M059J (cell line): ENCODE measurements at places on chromosomes 7 and 10. TPM values are rescaled to one million over a fixed set of nuclear protein-coding genes. Genes with fewer than 3 reads are reported as not detected.

DNA sequence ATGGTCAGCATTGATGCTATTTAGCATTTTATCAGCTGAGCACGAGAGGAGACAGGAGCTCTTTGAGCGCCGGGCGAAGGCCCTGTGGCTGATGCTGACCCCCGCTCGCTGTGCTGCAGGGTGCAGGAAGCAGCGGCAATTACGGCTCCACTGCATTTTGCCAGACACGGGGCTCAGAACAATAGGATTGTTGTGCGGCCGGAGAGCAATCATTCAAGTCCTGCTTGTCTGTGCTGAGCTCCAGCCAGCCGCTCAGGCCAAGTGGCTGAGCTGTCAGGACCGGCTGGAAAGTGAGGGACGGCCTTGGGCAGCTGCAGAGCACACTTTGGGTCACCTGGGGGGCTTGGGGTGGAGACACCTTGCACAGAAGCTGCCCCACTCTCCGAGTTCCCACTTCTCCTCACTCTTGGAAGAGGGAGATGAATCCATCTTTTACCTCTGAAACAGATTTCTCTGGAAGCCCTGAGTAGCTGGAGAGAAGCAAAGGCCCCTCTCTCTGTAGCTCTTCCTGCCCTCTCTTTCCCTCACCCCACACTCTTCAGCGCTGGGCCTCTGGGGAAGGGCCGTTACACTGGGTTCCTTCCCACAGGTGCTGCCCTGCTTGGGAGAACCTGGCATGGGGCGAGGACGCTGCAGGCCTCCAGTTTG is 17.3 kb upstream of the ADARB2 start:
- no peak for DNase-seq

GRCh38 chr10:22900841-22901601 is 26.8 kb upstream of the ARMC3 start:
- no peak for DNase-seq

DNA sequence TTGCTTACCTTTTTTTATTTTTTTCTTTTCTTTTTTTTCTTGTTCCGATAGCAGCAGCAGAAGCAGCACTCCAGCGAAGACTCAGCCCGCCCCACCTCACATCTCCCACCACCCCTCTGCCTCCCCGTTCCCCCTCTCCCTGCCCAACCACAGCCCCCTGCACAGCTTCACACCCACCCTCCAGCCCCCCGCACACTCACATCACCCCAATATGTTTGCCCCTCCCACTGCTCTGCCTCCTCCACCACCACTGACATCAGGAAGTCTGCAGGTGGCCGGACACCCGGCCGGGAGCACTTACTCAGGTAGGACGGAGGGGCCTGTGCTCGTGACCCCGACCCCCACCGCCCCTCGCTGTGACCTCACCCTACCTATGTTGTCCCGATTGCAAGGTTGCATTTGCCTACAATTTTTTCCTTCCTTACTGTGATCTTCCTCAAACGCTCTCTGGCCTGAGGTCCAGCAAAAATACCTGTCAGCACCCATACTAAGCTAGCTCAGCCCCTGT is 367.2 kb upstream of the GALNT17 start:
- no peak for DNase-seq

DNA sequence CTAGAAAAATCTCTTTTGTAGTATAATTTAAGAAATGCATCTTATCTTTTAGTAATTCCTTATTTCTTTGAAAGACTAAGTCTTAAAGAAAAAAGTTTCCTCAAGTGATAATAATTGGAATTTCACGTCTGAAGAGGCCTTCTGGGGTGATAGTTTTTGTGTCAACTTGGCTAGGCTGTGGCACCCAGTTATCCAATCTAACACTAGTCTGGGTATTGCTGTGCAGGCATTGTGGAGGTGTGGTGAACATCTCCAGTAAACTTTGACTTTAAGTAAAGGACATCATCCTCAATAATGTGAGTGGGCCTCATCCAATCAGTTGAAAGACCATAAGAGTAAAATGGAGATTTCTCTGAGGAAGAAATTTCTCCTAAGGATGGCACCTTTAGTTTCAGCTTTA is 2.3 kb upstream of the TUBAL3 start:
- DNase-seq: no peak

- DNase-seq: no peak
Measured at GRCh38 chr7:158133515-158134271, 453.9 kb downstream of the PTPRN2 start.

- no peak for DNase-seq
Measured at GRCh38 chr10:3564346-3565002, 220.5 kb downstream of the KLF6 start.

DNA sequence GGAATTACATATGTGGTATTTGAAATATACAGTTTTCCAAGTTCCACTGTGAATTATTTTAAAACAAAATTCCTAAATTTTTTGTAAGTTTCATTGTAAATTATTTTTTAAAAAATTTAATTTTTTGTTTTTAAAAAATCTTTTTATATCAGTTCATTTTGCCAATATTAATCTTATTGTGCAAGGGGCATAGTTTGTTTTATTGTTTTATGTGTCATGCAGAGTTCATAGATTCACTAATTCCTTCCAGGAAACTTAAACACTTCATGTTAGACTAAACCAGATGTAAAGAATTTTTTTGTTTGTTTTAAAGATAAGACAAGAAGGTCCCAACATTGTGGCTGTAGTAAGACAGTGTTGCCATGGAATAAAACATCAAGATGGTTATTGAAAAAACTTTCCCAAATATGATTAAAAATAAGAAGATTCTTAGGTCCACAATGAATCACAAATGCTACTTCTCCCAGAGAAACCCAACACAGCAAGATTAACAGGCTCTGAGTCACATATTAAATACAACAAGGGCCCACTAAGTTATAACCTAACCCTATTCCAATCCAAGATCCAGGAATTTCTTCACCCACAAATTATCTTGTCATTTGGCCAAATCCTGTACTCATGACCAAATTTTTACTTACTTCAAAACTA is 464.7 kb upstream of the IGFBP3 start:
- peak; percentile 89 for DNase-seq

DNA sequence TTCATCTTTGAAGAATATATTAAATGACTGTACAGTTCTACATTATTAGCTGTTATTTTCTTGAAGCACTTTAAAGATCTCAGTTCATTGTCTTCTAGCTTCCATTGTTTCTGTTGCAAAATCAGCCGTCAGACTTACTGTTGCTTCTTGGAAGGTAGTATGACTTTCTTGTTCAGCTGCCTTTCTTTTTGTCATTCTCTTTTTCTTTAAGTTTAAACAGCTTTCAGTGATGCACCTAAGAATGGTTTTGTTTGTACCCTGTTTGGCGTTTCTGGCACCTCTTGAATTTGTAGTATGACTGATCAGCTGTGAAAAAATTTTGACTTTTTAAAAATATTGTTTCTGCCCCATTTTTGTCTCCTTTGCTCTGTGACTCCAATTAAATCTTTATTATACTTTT is 9.3 kb downstream of the MKLN1 start:
- DNase-seq: peak; percentile 59

DNA sequence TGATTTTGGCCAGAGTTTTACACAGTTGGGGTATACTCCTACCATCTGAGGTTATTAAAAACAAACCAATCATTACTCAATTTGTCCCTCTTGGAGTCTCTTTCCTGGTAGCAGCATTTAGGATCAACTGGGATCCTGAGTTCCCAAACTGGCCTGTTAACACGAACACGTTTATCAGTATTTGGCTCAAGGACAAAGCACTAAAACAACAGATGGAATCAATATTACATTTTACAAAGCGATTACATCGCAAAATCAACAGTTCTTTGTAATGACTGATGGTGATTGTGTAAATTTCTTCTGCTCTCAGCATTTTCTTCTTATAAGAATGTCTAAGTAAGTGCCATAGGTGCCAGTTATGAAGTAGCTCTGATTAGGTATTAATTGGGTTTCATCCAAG is 582.9 kb upstream of the ANKRD30A start:
- DNase-seq: no peak

DNA sequence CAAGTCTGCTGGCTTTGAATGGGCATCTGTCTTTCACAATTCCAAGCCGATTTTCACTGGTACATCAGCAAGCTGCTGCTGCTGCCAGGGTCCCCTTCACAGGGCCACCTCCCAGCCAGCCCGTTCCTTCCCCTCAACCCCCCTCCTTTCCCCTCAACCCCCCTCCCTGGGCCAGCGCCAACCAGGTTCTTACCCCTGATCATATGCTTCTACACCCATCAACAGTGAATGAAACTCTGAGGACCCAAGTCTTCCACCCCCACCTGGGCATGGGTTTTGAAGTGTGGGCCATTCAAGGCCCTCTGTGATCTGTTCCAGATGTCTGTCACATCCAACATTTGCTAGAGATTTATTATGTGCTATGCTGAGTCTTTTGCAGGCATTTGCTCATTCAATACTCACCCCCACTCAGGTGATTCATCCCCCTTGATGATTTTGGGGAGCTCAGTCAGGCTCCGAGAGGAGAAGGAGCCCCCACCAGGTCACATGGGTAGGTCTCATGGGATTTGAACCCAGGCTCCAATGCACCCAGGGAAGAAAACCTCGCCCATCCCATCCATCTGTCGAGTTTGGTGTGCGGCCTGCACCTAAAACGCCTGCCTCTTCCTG is 52.7 kb upstream of the FOXK1 start:
- no peak for DNase-seq

DNA sequence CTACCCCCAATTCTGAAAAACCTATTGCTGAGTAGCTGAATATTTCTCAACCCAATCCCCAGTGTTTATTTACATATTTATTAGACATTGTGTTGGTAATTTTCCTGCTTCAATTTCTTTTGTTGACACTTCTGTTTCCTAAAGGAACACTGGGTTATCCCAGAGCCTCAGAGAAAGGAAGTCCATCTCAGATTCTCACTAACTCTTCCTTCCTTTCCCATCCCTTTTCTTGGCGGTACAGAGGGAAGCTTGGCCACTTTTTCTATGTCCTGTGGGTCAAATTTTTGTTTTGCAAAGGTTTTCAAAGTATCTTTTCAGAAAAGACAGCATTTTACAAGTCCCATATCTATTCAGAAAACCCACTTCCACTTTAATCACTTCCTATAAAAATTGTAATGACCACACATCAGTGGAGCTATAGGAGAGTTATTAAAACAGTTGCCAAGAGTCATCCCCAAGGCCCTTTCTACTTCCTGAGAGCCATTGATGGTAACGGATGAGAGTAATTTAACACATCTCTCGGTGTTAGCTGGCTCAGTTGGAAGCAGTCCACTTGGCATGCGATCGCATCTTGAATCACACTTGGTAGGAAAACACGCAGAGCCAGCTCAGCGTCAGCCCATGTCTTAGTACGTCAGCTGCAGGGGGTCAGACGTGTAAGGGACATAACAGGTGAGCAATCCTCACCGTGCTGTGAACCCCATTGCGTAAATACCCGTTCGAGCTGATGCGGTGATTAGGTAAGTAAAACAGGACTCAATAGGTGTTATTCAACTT is 231.1 kb upstream of the ADARB2 start:
- DNase-seq: peak; percentile 4

GRCh38 chr7:45173596-45174327 is 16.2 kb downstream of the RAMP3 start:
- DNase-seq: no peak

DNA sequence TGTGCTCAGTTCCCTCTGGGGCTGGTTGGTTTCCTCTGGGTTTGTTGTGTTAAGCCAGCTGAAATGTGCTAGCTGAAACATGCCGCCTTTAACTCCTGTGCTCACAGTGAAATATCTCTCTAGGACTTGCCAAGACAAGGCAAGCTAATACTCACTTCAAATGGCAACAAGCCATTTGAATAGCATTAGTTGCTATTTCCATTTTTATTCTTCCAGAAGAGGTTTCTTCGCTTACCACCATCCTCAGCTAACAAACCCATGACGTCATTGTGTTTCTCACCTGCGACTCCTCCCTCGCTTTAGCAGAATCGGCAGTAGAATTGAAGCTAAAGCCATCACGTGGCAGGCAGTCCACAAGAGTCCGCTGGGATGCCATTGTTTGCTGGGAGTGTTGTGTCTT is 61.3 kb downstream of the ZNF22 start:
- DNase-seq: no peak

DNA sequence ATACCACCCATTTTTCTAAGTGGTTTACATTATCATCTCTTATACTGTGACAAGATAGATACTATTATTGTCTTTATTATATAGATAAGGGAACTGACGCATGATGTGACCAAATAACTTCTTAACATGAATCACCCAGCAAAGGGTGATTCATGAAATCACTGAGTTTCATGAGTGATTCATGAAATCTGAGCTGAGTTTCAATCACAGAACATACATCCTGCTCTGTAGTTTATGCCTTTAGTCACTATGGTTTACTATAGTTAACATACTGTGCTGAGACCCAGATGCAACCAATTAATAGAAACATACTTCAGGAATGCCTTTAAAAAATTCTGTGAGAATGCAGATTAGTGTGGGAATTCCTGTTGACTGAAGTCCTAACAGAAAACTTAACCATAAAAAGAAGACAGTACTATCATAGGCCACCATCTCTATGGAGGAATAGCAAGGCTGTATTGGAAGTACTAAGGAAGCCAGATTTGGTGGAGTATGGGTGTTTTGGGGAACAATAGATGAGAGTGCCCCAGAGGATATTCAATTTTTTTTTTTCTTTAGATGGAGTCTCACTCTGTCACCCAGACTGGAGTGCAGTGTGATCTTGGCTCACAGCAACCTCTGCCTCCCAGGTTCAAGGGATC is 43.1 kb upstream of the SEMA3A start:
- DNase-seq: peak; percentile 88

- DNase-seq: no peak
Measured at GRCh38 chr7:584122-584465, 64.4 kb upstream of the PDGFA start.

DNA sequence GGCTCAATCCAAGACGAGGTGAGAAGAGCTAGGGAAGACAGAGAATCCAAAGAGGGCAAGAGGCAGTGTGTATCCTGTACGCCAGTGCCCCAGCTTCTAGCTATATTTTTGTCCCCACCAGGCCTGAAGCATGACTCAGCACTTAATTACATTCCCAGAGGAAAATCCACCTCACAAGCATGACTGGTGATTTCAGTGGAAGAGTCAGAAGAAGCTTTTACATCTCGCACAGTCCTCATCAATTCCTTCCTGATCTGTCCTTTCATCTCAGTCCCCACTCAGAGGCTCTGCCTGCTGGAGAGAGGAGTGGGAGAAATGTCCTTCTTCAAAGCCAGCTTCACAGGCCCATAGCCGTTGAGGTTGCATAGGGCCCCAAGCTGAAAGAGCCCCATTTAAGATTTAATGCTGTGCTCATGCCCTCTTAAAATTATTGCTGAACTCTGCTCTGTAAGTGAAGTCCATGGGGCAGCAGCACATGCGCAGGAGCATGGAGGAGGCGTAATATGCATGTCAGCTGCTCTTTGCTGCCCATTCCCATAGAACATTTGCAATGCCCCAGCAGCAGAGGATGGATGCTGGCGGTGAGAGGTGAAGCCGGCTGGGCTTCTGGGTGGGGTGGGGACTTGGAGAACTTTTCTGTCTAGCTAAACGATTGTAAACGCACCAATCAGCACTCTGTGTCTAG is 39.0 kb upstream of the AOAH start:
- peak; percentile 70 for DNase-seq

Gene FAM13C
- 0.22 and 1.5 TPM in 2 replicates for total RNA-seq

Gene VAX1
- not detected in 2 replicates for total RNA-seq

Gene CYP3A7
- total RNA-seq: not detected in 2 replicates

Gene GLRX3
- 168 and 179 TPM in 2 replicates for total RNA-seq

Gene GIMAP5
- not detected in 2 replicates for total RNA-seq

Gene SLC35G1
- 5.1 and 9.1 TPM in 2 replicates for total RNA-seq

Gene NXPH1
- not detected in 2 replicates for total RNA-seq
